Adipose tissue (tissue), 3 donors: ENCODE measurements at places on chromosomes 1 and 21. TPM values are rescaled to one million over a fixed set of nuclear protein-coding genes. Genes with fewer than 3 reads are reported as not detected.

Gene ZBTB8A
- polyA plus RNA-seq = 2.1 TPM

Gene SFN
- 0.44 TPM for polyA plus RNA-seq

Gene ACP6
- 9.8 TPM for polyA plus RNA-seq

Gene DBT
- 5.4 TPM for polyA plus RNA-seq

Gene ERICH3
- 0.05 TPM for polyA plus RNA-seq

Gene GUCA2A
- 0.70 TPM for polyA plus RNA-seq

Gene KLHDC9
- polyA plus RNA-seq = 1.2 TPM
